ENCODE measurements at places on chromosomes 4 and X.

GRCh38 chr4:154491341-154492271 lies at the start of gene DCHS2:
Gene DCHS2, minus strand, starts transcription at chr4:154491799. Its CDS starts 444 bp downstream, at chr4:154491355.
- DNase-seq: peak; percentile 4

DNA sequence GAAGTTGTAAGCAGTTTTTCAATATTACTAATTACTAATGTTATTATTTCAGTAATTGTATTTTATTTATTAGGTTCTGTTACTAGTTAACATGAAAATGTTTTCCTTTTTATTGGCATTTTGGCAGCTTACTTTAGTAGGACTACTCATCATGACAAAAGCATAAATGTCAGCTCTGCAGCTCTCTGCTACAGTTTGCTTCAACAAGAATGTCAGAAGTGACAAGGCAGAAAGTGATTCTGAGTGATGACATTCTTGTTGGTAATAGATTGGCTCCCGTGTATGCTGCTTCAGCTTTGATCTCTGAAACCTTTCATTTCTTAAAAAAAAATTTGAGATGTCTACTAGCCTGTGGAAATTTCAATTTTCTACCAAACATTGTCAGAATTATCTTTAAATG lies 1193.9 kb downstream of the FSTL5 start:
- DNase-seq: no peak

GRCh38 chrX:19846995-19847790 lies 40.2 kb downstream of the SH3KBP1 start:
- DNase-seq: peak; percentile 84

- no peak for DNase-seq
These were observed 81.2 kb downstream of the SYTL5 start for GRCh38 chrX:38087594-38087993.

GRCh38 chr4:79210636-79211049 lies 115.2 kb downstream of the NAA11 start:
- DNase-seq: no peak
